ENCODE measurements at places on chromosomes 4 and X.

DNA sequence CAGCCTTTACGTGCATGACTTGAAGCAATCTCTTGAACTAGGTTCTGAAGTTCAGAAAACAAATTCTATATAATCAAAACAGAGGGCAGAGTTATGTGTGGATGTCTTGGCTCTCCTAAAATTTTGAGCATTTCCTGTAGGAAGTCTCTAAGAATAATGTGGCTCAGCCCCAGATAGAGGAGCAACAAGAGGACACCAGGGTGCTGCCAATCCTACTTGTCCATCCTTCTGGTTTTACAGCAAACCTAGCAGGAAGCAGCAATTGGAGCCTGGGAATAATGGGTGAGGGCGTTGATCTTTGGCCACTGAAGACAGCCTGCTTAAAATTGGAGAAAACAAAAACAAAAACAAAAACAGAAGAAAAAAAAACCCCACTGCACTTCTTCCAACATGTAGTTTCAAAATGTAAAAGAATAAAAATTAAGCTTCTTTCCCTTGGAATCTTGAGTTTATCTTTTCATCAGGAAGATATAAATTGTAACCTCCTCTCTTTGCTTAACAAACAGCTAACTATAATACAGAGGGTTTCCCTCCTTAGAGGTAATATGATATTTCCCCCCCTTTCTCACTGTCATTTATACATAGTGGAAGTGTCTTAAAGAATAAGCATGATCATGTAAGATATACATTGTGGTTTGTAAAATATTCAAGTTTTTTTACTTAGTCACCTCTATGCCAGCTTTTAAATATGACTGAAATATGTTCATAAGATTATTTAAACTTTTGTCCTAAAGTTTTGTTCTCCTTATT is 130.6 kb downstream of the FBXO8 start:
- no peak for DNase-seq

- no peak for DNase-seq
Measured at GRCh38 chr4:47839259-47839658, 1.4 kb upstream of the CORIN start.

DNA sequence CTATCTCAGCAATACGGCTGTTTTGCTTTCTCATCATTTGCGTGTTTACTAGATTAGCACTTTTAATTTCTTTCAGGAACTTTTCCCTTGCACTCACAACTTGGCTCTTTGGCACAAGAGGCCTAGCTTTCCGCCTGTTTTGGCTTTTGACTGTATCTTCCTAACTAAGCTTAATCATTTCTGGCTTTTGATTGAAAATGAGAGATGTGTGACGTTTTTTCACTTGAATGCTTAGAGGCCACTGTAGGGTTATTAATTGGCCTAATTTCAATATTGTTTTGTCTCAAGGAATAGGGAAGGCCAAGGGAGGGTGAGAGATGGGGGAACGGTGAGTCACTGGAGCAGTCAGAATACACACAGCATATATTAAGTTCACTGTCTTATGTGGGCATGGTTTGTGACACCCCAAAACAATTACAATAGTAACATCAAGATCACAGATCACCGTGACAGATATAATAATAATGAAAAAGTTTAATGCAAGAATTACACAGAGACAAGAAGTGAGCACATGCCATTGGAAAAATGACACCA is 27.3 kb downstream of the MND1 start:
- no peak for DNase-seq

GRCh38 chrX:105653891-105654290 is 168.4 kb upstream of the NRK start:
- no peak for DNase-seq

DNA sequence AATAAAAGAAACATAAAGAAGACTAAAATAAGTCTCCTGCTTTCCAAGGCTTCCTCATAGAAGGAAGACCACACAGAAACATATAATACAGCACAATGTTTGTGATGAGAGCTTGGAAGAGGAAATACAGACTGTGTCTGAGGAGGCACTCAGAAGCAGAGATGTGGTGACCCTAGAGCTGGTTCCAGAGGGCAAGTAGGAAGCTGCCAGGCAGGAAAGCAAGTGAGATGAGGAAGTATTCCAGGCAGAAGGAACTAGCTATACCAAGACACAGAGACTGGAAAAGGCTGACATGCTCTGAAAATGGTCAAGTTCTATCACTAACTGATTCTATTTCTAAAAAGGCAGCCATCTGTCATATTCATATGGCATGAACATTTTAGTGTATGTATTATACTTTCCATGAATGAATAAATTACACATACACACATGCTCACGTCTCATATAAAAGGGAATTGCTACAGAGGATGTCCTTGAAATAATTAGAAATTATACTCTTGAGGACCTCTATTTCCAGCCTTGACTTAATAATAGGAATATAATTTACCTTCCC is 16.6 kb upstream of the HSFX2 start:
- no peak for DNase-seq

- DNase-seq, result no peak
Measured at GRCh38 chrX:1614927-1615326, at the start of gene ASMT. Gene ASMT (plus strand): TSS chrX:1615059. CDS start chrX:1615200, 141 bp downstream.

DNA sequence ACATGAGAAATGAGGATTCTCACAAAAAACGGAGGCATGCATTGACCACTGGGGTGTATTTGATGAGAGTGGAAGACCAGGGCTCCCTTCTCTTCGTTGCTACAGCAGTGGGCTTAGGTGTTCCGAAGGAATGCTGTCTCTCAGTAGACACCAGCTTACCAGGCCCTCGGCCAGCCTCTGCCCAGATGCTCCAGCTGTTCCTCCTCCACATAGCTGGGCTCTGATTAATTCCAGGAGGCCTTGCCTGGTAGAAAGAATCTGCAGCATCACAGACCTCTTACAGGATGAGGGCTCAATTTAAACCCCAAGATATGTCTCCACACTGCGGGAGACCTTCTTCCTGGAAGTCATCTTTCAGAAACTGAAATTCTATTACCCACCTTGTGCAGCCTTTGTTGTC is 346.6 kb upstream of the TENM3 start:
- no peak for DNase-seq

GRCh38 chr4:152158225-152158624 is 377.7 kb downstream of the FBXW7 start:
- no peak for DNase-seq

DNA sequence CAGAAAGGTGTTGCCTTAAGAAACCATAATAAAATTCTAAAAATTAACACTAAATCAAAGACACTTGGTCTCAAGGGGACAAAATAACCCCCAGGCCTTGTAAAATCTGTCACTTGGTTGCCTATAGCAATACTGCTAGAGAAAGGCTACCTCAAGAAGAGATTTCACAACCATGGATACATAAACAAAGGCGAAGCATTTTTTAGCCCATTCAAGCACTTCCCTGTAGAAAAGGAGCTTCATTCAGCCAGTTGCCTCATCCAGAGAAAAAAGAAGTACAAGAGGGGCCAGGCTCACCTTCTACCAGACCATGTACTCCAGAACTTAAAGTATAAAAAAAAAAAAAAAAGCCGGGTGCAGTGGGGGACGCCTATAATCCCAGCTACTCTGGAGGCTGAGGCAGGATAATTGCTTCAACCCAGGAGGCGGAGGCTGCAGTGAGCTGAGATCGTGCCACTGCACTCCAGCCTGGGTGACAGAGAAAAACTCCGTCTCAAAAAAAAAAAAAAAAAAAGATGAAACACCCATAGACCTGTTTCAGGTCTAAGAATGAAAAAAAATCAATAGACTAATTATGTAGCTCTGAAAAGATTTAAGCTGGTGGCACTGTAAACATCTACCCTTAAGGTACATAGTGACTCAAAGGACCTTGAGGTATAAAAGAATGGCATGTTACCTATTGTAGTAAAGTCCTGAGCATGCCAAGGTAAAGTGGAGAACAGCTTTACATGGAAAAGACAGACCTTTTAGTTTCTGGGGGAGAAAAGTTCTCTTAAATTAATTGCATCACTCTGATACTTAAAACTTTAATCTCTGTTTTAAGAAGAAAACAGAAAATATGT is 18.0 kb downstream of the RUFY3 start:
- DNase-seq, result no peak

DNA sequence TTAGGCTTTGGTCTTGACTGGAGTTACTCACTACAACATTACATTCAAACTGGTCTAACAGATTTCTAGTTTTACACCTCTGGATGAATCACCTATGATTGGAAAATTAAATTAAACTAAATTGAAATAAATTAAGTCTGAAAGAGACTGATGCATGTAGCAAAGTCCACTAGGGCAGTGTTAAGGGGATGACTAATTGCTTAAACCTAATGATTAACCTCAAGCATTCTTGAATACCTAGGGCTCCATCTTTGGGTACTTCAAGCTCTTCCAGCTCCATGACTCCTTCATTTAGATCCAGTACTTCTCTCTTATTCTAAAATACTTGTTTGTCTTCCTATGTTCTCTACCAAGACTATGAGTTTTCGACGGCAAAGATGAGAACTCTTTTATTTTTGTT is 86.8 kb downstream of the SH2D1A start:
- no peak for DNase-seq

DNA sequence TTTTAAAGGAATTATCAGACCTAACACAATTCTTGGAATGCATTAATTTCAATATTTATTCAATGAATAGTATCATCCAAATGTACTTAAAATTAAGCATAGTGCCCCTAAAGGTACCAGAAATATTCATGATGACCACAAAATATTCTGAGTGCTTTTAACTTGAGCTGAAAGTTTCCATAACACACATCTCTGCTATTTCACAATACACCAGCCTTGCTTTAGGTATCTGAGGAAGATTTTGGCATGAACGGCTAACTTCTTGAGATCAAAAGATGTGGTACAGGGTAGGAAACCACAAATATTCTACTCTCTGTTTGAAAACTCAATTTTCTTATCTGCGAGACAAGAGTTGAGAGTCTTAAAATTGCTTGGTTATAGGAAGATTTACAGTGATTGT is 538.3 kb upstream of the PCDH7 start:
- DNase-seq, result no peak

DNA sequence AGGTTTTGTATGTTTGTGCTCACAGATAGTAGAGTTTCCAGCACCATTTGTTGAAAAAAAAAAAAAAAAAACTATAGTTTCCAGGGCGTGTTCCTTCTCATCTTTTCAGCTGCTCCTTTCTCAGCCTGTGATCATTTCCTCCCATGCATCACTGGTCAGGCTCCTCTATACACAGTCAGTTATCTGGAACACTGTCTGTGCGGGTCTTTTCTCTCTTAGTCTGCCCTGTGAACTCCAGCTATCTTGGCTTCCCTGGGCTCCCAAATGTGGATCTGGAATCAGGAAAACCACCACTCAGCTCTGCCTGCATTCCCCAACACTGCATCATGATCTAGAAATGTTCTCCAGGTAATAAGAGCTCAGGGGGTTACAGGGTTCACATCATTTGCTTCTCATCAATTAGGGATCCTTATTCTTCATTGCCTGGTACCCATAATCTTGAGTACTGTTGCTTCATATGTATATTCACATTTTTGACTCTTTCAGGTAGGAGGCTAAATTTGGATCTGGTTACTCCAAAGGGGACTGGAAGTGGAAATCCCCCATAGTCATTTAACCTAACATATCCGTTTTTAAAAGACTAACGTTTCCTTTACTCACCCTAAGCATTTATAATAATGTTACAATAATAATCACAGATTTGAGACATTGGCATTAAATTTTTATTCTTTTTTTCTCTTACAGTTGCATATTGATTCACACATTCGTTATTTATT is 221.8 kb upstream of the KLF3 start:
- DNase-seq, result no peak

GRCh38 chrX:88170553-88170952 is 576.5 kb upstream of the CPXCR1 start:
- no peak for DNase-seq

DNA sequence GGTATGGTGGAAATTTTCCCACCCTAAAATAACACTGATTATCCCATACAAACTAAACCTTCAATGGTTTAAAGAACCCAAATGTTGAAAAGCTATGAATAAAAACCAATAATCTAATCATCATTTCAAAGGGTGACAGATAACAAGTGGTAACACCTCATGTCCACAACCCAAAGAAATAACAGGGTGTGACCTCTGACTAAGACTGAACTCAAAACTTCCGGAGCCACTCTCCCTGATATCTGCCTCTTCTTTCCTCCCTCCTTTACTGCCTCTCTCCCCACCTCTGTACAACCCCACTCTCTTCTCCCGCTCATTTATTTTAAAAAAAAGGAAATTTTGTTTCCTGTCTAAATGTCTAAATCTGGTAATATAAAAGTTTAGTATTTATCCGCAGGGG is 11.5 kb downstream of the FBXW7 start:
- peak; percentile 26 for DNase-seq

DNA sequence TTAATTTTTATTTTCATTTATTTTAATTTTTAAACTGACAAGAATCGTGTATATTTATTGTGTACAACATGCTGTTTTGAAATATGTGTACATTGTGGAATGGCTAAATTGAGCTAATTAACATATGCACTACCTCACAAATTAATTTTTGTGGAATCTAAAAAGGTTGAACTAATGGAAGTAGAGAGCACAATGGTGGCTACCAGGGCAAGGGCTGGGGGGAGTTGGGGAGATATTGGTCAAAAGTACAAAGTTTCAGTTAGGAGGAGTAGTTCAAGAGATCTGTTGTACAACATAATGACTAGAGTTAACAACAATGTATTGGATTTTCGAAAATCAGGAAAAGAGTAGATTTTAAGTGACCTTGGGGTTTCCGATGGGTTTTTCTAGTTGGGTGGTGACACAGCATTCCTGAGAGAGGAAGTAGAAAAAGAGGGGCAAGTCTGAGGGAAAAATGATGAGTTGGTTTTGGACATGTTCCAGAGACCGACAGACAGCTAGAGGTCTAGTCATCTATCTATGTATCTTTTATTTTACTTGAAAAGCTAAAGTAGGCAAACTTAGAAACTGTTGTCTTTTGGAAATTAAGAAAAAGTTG is 23.2 kb downstream of the APOO start:
- DNase-seq, result no peak

GRCh38 chr4:122932763-122933162 is 10.4 kb upstream of the NUDT6 start:
- no peak for DNase-seq

DNA sequence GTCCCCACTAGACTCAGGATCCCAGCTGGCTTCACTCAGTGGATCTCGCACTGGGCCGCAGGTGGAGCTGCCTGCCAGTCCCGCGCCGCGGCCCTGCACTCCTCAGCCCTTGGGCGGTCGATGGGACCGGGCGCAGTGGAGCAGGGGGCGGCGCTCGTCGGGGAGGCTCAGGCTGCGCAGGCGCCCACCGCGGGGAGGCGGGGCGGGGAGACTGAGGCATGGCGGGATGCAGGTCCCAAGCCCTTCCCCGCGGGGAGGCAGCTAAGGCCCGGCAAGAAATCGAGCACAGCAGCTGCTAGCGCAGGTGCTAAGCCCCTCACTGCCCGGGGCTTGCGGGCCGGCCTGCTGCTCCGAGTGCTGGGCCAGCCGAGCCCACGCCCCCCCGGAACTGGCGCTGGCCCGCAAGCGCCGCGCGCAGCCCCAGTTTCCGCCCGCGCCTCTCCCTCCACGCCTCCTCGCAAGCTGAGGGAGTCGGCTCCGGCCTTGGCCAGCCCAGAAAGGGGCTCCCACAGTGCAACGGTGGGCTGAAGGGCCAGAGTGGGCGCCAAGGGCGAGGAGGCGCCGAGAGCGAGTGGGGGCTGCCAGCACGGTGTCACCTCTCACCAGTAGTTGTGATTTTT is 1038.0 kb downstream of the PCDH19 start:
- DNase-seq, result no peak
